Ascending aorta (tissue), 2 donors: ENCODE measurements at places on chromosomes 1 and 21.
A peak's percentile ranks its signal among the peaks of the same experiment; 100 is the strongest.

DNA sequence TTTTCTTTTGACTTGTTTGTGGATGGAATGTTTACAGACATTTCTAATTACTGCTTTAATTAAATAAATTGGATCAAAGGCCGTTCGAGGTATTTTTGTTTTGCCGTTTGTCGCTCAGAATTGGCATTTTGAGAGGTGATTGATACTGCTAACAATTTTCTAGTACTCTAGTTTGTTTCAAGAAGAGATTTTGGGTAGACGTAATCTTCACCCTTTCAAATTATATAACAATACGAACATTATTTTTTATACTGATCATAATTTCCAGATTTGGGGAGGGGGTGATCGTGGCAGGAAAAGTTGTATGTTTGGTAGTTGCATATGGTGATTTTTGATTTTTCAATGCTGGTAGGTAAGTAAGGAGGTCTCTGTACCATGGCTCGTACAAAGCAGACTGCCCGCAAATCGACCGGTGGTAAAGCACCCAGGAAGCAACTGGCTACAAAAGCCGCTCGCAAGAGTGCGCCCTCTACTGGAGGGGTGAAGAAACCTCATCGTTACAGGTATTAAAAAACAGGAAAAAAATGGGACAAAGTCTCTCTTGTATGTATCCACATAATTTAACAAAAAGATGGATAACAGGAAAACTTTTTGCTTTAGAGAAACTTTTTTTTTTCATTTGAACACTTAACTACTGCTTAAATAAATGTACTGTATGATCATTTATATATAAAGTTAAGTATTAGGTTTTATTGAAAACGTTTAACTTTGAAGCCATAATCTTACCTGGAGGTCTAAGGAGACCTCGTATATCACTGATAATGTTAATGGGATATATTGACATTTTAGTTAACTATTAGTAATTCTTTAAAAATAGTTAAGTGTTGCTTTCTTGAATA, 1.7 kb downstream of the H3-3A start:
- DNase-seq, result no peak

- DNase-seq, result no peak
Measured at GRCh38 chr1:63124666-63125191, 197.6 kb upstream of the FOXD3 start.

- DNase-seq, result no peak
Measured at GRCh38 chr1:35894656-35895055, 11.6 kb downstream of the AGO1 start.

GRCh38 chr1:67446893-67447292, 16.7 kb upstream of the SERBP1 start:
- no peak for DNase-seq

- no peak for DNase-seq
Measured at GRCh38 chr1:48943393-48943792, 166.7 kb upstream of the BEND5 start.

DNA sequence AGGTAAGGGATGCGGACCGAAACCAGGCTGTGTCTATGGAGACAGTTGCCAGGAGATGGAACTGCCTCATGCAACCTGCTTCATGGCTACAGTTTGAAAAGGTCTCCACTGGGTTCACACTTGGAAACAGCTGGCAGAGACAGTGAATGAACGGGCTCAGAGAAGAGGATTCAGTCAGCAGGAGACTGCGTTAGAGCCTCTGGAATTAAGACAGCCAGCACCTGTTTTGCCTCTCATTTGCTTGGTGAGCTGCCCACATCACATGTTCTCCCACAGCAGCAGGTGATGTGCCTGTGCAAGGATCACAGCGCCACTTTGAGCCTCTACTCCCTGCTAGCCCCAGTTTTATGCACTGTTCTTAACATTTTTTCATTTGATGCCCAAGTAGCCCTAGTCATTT, 321.0 kb downstream of the PLPP3 start:
- no peak for DNase-seq

GRCh38 chr1:7247158-7247557, 461.9 kb downstream of the CAMTA1 start:
- DNase-seq, result no peak

DNA sequence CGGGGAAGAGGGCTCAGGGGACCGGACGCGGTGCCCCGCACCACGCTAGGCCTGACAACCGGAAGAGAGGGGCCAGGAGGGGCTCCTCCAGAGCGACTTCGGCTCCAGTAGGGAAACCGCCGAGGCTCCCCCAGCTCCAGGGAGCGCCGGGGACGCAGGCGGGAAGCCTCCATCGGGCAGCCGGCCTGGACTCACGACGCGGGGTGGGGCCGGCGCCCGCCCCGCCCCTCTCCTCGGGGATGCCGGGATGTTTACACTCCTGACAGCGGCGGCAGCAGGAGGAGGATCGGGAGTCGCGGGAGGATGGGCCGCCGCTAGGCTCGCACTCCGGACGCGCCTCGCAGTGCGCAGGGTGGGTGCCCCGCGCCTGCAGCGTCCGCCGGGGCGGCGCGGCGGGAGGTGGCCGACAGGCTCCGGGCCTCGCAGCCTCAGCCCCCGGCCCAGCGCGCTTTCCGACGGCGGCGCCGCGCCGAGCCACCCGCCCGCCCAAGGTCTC, at the start of gene NEK7:
Gene NEK7, plus strand, starts transcription at position 254 of the 496 bp plus-strand sequence. CDS start 75,583 bp downstream, outside the sequence.
- DNase-seq, result peak; percentile 92

DNA sequence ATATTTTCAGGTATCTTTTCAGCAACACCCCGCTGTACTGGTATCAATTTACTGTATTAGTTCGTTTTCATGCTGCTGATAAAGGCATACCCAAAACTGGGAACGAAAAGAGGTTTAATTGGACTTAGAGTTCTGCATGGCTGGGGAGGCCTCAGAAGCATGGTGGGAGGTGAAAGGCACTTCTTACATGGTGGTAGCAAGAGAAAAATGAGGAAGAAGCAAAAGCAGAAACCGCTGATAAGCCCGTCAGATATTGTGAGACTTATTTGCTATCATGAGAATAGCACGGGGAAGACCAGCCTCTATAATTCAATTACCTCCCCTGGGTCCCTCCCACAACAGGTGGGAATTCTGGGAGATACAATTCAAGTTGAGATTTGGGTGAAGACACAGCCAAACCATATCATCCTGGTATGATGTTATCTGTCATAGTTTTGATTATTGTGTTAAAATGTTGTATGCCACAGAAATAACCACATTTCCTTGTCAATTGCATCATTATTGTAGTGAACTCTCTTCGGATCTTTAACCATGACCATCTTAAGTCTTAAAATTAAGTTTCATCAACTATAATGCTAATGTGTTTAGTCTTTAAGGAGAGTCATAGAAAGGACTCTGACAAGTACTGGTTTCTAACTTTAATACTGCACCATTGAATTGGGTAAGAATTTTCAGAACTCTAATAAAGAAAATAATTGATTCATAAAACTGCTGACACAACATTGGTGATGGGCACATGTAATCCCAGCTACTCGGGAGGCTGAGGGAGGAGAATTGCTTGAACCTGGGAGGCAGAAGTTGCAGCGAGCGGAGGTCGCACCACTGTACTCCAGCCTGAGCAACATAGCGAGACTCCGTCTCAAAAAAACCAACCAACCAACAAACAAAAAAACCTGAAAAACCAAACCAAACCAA, 58.2 kb downstream of the TBX19 start:
- DNase-seq, result no peak
